ENCODE measurements at places on chromosomes 11 and 22.
A peak's percentile ranks its signal among the peaks of the same experiment; 100 is the strongest.

DNA sequence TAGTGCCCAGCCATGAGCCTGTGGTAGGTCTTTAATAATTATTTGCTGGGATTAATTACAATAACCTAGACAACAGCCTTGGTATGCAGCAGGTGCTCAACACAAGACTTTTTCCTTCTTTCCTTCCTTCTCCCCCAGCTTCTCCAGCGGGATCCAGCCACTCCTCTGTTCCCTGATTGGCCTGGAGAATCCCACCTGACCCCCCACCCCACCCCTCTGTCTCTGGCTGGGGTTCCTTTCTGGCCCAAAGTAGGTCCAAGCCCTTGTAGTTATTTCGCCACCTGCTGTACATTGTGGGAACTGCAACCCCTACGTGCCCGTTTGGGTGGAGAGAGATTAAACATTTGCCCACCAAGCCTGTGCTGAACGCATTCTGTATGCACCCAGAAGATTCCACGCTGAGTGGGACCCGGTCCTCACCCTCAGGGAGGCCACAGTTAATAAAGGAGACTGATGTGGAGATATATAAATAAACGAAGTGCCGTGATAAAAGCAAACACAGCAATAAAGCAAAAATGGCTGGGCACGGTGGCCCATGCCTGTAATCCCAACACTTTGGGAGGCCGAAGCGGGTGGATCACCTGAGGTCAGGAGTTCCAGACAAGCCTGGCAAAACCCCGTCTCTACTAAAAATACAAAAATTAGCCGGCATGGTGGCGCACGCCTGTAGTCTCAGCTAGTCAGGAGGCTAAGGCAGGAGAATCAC is 32.1 kb upstream of the DGKZ start:
- DNase-seq = peak; percentile 77

DNA sequence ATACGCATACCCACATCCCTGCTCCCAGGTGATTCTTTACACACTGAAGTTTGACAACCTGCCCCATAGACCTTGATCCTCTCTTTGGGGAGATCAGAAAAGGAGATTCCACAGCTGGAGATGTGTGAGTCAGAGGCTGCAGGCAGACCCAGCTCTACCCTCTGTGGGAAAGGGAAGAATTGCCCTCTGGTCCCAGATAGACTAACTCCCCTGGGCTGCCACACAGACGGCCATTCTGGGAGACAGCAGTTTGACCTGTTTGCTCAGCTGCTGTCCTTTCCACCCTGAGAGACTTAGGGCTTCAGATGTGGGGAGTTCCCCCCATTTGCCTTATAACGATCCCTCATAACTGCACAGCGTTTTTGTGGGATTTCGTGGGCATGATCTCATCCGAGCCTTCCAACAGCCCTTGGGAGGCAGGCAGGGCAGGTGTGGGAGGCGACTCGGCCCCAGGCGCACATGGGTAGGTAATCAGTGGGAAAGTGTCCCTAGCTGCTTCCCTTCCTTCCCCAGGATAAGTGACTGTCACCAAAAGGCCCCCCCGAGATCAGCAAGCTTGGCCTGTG is 14.1 kb downstream of the FAM83F start:
- no peak for DNase-seq

DNA sequence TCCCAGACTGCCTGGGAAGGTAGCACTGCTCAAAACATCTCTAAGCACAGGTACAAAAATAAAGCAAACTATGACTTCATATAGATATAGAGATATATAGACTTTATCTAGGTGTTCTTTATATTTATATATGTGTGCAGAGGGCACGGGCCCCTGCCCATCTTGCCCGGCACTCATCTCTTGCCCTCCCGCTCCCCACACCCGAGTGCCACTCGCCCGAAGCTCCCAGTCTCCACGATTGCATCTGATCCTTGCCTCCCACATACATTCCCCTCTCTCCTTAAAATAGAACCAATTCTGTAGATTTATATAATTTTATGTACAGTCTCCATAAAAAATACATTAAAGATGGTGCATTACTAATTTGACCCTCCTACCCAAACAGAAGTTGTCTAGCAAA is 55.5 kb downstream of the IGSF9B start:
- no peak for DNase-seq

- peak; percentile 61 for DNase-seq
These were observed 1.1 kb downstream of the NEAT1 start for GRCh38 chr11:65423516-65424204.

GRCh38 chr22:43222262-43222661 is 35.3 kb upstream of the TTLL12 start:
- DNase-seq = peak; percentile 80

- DNase-seq = no peak
These were observed 11.0 kb upstream of the MED17 start for GRCh38 chr11:93773045-93773477.

DNA sequence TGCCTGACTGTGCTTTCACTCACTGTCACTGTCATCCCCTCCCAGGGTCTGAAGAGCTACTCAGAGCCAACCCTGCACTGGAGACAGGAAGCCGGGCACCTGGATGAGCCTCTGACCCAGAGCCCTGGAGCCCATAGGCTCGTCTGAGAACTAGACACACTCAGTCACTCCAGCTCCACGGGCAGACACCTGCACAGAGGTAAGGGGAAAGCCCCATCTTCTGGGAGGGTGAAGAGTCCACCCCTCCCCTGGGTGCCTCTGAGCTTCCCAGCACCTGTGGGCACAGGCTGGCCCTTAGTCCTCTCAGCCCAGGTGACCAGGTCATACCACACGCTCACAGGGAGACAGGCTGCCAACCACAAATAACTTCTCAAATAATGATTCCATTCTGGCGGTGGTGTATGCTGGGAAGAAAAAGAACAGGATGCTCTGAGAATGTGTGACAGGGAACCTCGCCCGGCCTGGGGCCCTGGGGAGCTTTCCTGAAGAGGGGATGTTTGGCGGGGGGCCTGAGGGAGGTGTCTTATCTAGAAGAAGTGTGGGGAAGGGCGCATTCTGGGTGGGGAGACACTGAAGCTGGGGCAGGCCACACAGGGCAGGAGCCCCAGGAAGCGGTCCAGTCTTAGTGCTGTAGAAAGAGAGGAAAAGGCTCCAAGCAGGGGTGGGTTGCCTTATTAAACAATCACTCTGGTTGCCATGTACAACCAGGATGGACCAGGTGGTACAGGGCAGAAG is 5.3 kb downstream of the CCDC157 start:
- DNase-seq = no peak

DNA sequence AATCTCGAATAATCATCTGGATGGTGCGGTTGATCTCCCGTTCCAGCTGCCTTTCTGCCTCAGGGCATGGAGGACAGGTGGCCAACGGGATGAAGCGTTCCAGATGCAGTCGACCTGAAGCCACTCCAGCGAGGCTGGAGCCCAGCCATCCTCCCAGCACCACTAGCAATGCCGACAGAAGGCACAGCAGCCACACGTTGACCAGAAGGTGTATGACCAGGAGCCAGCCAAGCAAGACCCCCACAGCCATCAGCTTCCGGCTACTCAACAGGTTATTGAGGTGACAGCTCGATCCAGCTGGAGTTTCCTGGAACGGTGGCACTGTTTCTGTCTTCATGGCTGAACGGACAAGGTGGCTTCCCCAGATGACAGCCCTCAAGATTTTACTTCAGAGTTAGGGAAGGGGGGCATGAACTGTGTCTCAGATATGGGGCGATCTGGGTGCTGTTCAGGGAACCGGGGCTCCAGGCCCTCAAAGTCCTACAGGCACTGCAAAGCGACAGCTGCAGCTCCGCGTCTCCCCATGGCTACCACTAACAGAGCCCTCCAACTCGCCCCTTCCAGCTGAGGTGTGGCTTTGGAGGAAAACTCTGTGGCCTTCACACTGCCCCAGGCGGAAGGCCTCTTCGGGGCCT is 559 bp downstream of the SNX19 start:
- DNase-seq = peak; percentile 18

- no peak for DNase-seq
These were observed 30.7 kb downstream of the PITPNB start for GRCh38 chr22:27888310-27888709.

DNA sequence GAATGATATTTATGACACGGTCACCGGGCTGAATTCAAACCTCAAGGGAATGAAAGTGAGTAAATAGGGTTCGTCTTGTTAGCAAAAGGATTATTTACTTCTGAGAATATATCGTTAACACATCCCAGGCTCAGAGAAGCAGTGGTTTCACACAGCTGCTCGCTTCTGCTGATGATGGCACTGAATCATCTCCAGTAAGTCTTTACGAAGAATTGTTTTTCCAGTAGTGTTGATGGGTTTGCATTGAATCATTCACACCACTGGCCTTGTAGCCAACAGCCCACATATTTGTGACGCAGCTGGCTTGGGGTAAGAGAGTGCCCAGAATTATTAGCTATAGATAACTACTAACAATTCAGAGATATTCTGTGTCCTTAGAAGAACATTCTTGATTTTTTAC is 236.3 kb downstream of the CADM1 start:
- DNase-seq = no peak

DNA sequence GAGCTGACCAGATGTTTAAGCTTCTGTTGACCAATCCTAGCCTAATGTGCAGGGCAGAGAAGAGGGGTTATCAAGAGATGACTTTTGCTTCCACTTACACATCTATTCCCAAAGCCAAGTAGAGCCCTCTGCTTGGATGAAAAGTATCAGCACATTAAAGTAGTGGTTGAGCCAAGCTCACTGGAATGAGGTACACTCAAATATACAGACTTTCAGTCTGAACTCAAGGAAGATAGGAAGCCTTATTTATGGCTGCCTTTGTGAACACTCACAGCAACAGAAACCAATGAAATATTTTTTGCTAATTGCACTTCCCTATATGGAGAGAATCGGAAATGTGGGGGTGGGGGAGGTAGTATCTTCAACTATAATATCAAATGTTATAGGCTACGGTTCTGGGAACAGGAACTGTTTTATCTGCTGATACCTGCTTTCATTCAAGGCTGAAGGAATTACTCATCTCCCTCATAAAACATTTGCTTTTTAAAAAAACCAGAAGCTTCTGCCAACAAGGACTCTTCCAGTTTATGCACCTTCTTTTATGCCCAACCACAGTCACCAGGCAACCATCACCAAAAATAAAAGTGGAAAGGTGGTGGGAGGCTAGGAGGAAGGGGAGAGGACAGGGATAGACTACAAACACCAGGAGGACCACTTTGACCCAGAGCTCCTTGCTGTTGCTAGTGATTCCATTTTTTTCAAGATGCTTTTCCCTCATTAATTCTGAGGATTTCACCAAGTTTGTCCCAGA is 91.2 kb downstream of the CLPB start:
- DNase-seq = no peak

DNA sequence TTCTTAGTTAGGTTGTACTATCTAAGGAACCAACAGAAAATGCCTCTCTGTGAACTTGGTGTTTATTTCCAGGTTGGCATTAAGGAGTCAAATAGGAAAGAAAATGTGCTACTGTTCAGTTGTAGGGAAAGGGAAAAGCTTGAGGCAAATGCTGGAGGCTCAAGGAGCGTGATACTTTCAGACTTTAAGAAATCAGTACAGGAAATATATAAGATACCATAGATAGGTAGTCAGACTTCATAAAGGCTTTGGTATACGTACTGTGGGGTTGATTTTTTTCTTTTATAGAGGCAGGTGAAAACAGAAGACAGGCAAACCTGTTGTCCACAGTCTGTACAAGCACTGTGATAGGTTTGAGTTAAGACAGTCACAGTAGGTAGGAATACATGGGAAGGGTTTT is 30.8 kb downstream of the EP300 start:
- no peak for DNase-seq

GRCh38 chr11:119115484-119116234 is 5.7 kb upstream of the HINFP start:
- DNase-seq = peak; percentile 60

DNA sequence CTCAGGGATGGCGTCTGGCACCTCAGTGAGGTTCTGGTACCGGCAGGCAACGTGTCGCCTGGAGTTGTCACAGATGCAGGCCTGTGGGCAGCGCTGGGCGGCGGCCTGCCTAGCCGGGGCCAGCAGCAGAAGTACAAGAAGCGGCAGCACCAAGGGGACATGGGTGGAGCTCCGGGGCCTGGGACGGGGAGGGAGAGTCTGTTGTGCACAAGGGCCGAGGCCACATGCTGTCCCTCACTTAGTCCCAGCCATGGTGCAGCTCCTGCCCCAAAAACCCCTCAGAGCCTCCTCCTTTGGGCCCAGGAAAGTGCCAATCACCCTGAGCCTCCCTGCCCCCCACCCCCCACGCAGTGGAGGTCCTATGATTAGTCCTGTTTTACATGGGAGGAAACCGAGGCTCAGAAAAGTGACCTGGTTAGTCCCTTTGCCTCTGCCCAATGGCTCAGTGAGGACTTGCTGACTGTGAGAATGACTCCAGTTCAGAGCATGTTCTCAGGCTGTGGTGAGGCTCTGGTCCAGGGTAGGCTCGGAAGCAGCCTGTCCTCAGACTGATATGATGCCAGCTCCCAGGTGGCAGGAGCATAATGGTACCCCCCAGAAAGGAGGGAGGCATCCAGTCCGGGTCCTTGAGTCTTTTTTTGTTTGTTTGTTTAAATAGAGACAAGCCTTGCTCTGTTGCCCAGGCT is 1.1 kb downstream of the CHADL start:
- DNase-seq = peak; percentile 46

Data from right cardiac atrium (tissue), 5 donors.